ENCODE measurements at places on chromosomes 2 and 18. TPM values are rescaled to one million over a fixed set of nuclear protein-coding genes. Genes with fewer than 3 reads are reported as not detected.

The REG3G gene
- 0.09 TPM for total RNA-seq

The ZFP36L2 gene
- 16.1 TPM for total RNA-seq

The ZRANB3 gene
- 8.0 TPM for total RNA-seq

The IL36RN gene
- total RNA-seq, result 0.09 TPM

The PROM2 gene
- total RNA-seq, result 2.3 TPM

The FAP gene
- total RNA-seq, result 1.5 TPM

The DTNA gene
- 1.7 TPM for total RNA-seq

The LANCL1 gene
- total RNA-seq, result 22.5 TPM

The TGFA gene
- 1.6 TPM for total RNA-seq

The C2orf15 gene
- total RNA-seq, result 1.8 TPM
